ENCODE measurements at places on chromosomes 16 and 17.

DNA sequence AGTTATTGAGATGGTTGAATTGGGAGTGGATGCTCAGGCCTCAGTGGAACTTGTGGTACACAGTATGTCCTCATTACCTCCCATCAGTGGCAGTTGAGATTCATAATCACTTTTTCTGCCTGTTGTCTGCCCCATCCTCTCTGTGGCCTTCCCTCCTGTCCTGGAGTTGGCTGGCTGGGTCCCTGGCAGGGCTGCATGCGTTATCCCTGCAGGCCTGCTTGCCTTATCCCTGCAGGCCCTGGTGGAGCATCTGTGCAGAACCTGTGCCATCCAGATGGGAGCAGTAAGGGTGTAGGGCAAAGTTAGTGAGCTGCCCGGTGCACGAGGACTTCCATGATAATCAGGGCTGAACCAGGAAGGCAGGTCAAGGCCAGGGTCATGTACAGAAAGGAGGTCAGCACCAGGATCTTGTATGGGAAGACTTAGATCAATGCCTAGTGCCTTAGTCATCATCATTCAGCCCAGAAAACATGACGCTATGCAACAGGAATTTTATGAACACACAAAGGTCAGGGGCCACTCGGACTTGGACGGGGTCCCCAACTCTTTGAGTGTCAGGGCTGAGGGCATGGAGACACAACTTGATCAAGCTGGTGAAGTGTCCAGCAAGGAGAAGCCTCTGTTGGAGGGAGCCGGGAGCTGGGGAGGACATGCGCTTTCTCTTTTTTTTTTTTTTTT is 47.2 kb downstream of the ABCC1 start:
- DNase-seq = peak; percentile 91

DNA sequence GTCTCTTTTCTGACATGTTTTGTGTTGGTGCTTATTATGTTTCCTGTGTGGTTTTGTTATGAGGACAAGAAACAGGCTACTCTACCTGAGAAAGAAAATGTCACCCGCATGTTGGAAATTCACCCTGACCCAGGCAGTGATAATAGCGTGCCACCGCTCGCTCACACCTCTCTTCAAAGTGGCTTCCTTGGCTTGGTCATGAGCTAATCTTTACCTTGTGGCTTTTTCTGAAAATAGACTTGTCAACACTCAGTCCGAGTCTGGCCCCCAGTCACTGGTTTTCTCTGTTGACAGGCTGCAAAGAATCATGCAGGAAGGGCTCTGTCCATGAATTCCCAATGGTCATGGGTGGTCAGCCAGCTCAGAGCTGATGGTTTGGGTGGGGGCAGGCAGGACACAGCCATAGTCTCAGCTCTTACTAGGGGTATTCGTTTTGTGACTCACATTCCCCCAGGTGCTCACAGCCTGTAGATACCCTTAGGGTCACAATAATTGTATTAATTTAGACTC is 121.3 kb upstream of the CACNG5 start:
- DNase-seq = no peak

GRCh38 chr16:8689686-8690085 is 15.3 kb downstream of the ABAT start:
- no peak for DNase-seq

DNA sequence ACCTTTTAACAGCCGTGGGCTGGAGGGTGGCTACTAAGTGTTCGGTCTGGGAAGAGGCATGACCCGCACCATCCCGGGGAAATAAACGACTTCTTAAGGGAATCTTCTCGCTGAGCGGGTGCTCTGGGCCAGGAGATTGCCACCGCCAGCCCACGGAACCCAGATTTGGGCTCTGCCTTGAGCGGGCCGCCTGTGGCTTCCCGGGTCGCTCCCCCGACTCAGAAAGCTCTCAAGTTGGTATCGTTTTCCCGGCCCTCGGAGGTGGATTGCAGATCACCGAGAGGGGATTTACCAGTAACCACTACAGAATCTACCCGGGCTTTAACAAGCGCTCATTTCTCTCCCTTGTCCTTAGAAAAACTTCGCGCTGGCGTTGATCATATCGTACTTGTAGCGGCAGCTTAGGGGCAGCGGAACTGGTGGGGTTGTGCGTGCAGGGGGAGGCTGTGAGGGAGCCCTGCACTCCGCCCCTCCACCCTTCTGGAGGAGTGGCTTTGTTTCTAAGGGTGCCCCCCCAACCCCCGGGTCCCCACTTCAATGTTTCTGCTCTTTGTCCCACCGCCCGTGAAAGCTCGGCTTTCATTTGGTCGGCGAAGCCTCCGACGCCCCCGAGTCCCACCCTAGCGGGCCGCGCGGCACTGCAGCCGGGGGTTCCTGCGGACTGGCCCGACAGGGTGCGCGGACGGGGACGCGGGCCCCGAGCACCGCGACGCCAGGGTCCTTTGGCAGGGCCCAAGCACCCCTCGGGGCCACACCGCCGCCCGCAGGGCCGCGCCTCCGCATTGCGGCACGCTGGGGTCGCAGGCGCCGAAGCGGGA is 3.6 kb upstream of the CBX4 start:
- DNase-seq = no peak

GRCh38 chr17:73633736-73634135 is 10.5 kb downstream of the SDK2 start:
- no peak for DNase-seq

DNA sequence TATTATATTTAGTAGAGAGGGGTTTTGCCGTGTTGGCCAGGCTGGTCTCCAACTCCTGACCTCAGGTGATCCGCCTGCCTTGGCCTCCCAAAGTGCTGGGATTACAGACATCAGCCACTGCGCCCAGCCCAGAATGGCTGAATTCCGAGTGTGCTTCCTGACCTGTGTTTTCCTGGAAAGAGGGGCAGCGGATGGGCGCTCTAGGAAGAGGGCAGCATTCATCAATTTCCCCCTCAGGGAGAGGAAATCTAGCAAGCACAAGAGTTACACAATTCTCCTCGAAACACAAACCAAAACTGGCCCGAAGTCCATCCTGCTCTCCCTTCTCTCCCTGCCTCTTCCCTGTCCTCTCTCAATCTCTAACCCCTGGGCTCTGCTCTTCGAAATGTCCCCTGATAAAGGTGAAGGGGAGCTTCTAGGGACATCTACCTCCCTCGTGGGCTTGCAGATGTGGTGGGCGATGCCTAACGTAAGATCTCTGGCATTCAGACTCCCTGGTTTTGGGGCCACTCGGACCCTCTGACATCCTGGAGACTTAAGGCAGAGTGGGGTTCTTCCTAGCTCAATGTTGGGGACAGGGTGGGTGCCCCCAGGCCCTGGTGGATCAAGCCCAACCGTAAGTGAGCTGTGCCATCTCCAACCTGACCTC is 1.0 kb downstream of the IL27 start:
- no peak for DNase-seq

Data from choroid plexus epithelial cell (primary cell).